ENCODE measurements at places on chromosomes 1 and 21. TPM values are rescaled to one million over a fixed set of nuclear protein-coding genes. Genes with fewer than 3 reads are reported as not detected.

GRCh38 chr1:87615491-87615890, 286.8 kb downstream of the LMO4 start:
- no peak overlapping the region for H3K4me3 ChIP-seq
- no peak overlapping the region for H3K27ac ChIP-seq
- no peak for DNase-seq
- H3K36me3 ChIP-seq, result no peaks in the 10 kb centered on the region
- no peaks in the 10 kb centered on the region for H3K4me1 ChIP-seq

MSH4 gene
- 0.07 TPM for polyA plus RNA-seq

TCHH gene
- polyA plus RNA-seq, result 0.05 TPM

DNA sequence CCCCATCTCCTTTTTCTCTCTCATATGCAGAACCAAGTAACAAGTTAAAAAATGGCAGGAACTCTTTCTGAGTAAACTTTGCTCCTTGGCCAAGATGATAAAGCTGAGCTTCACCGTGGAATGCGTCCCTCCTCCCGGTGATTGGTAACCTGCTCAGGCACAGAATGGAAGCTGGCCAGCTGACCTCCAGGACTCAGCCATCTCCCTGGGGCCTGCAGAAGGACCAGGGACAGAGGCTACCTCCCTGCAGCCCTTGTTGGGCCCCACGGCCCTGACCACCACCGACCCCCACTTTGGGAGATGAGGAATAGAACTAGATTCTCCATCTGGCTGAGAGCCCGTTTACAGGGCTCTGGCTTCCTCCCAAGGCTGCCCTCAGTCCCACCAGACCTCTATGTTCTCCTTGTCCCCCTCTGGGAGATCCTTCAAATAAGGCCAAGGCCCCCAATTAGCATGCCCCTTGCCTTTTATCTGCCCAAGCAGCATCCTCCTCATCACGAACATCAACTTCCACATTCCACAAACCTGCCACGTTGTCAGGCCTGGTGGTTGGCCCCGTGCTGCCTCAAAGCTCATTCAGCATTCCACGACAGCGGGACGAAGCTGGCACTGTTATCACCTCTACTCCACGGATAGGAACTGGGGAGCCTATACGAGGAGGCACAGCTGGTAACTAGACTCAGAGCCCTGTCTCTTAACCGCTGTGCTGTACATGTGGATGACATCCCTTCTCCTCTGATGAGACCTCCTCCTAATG, 74.2 kb downstream of the CD34 start:
- H3K4me3 ChIP-seq, result no peak overlapping the region
- no peaks in the 10 kb centered on the region for H3K27me3 ChIP-seq
- no peaks in the 10 kb centered on the region for H3K36me3 ChIP-seq
- DNase-seq, result no peak
- peaks cover 63% of the 10 kb centered on the region for H3K4me1 ChIP-seq

HTR6 gene
- polyA plus RNA-seq, result not detected

GPR37L1 gene
- polyA plus RNA-seq, result 0.24 TPM

- no peak for DNase-seq
- H3K27ac ChIP-seq, result no peak overlapping the region
- no peak overlapping the region for H3K4me3 ChIP-seq
Observed at GRCh38 chr1:161182214-161182613, 4.9 kb upstream of the B4GALT3 start.

Measured in adrenal gland (tissue), 19 donors.